ENCODE measurements at places on chromosomes 1 and 21. TPM values are rescaled to one million over a fixed set of nuclear protein-coding genes. Genes with fewer than 3 reads are reported as not detected.

The RGS8 gene
- total RNA-seq, result not detected

The OLFML2B gene
- 19.4 TPM for total RNA-seq

The RPE65 gene
- not detected for total RNA-seq

The GPA33 gene
- not detected for total RNA-seq

The ZBTB40 gene
- total RNA-seq, result 13.7 TPM

The SERTAD4 gene
- 22.2 TPM for total RNA-seq

The CDK18 gene
- 11.1 TPM for total RNA-seq

The B3GALT2 gene
- 0.92 TPM for total RNA-seq

The TMIGD3 gene
- not detected for total RNA-seq

The CYP4X1 gene
- total RNA-seq, result 1.2 TPM

The PRELP gene
- 10.8 TPM for total RNA-seq

The CYP4A11 gene
- not detected for total RNA-seq

The CRNN gene
- not detected for total RNA-seq

The MYCL gene
- 0.33 TPM for total RNA-seq

The CCDC185 gene
- total RNA-seq, result not detected

The TMEM52 gene
- total RNA-seq, result 0.43 TPM

The HNRNPCL2 gene
- total RNA-seq, result not detected

The CRYAA gene
- not detected for total RNA-seq

The SYT6 gene
- not detected for total RNA-seq

The GJC2 gene
- total RNA-seq, result 5.1 TPM

The KRTAP10-5 gene
- not detected for total RNA-seq

The AMY1C gene
- not detected for total RNA-seq

The TMPRSS3 gene
- total RNA-seq, result not detected

The ITLN2 gene
- total RNA-seq, result 0.52 TPM

The LRRN2 gene
- not detected for total RNA-seq

The REN gene
- not detected for total RNA-seq

The LRRIQ3 gene
- 0.46 TPM for total RNA-seq

The HFM1 gene
- total RNA-seq, result 0.20 TPM

The ILF2 gene
- total RNA-seq, result 101 TPM

The AIM2 gene
- not detected for total RNA-seq

The INSRR gene
- total RNA-seq, result under 0.01 TPM

The FAM151A gene
- not detected for total RNA-seq

The AMPD1 gene
- total RNA-seq, result not detected

The WDR64 gene
- not detected for total RNA-seq

The TTC22 gene
- not detected for total RNA-seq

The ARHGAP30 gene
- not detected for total RNA-seq

The DNALI1 gene
- total RNA-seq, result 3.9 TPM

The EPB41 gene
- 12.6 TPM for total RNA-seq

The PCSK9 gene
- total RNA-seq, result 0.85 TPM

The AIRE gene
- total RNA-seq, result 0.07 TPM

The SYNC gene
- total RNA-seq, result 44.2 TPM

The JAM2 gene
- 3.3 TPM for total RNA-seq

The EEIG2 gene
- total RNA-seq, result 18.0 TPM

The GBP7 gene
- not detected for total RNA-seq

The SPRR1B gene
- total RNA-seq, result not detected

The RGS1 gene
- not detected for total RNA-seq

The SLC1A7 gene
- total RNA-seq, result 0.52 TPM

The KCNE2 gene
- not detected for total RNA-seq

The S100A3 gene
- total RNA-seq, result 1.7 TPM

The HSPB7 gene
- total RNA-seq, result 45.2 TPM

The TRAF3IP3 gene
- not detected for total RNA-seq

The GBP4 gene
- total RNA-seq, result 0.66 TPM

The RCSD1 gene
- 0.13 TPM for total RNA-seq

The ZNF697 gene
- total RNA-seq, result 14.5 TPM

Measured in smooth muscle cell of the pulmonary artery (primary cell).